Amniotic stem cell (primary cell): ENCODE measurements at places on chromosomes 2 and 18.

GRCh38 chr2:107258531-107259407 lies 372.8 kb upstream of the ST6GAL2 start:
- DNase-seq = no peak

GRCh38 chr18:41490861-41491260 lies 464.2 kb upstream of the PIK3C3 start:
- DNase-seq = no peak

- DNase-seq = no peak
These were observed 31.8 kb upstream of the MTCL1 start for GRCh38 chr18:8673256-8674209.

DNA sequence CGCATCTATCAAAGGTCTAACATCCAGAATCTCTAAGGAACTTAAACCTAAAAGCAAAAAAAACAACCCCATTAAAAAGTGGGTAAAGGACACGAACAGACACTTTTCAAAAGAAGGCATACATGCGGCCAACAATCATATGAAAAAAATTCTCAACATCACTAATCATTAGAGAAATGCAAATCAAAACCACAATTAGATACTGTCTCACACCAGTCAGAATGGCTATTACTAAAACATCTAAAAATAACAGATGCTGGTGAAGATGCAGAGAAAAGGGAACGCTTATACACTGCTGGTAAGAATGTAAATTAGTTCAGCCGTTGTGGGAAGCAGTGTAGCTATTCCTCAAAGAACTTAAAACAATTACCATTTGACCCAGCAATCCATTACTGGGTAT lies 38.0 kb downstream of the PPP3R1 start:
- no peak for DNase-seq

GRCh38 chr18:29651122-29651680 lies 1391.3 kb downstream of the DSC3 start:
- no peak for DNase-seq
